Stimulated activated CD4-positive, alpha-beta T cell treated with anti-CD3 and anti-CD28 coated beads, Interleukin-1b, Interleukin-23, amount 100 ng/mL, for 4 hours (primary cell): ENCODE measurements at places on chromosomes 4 and X.

DNA sequence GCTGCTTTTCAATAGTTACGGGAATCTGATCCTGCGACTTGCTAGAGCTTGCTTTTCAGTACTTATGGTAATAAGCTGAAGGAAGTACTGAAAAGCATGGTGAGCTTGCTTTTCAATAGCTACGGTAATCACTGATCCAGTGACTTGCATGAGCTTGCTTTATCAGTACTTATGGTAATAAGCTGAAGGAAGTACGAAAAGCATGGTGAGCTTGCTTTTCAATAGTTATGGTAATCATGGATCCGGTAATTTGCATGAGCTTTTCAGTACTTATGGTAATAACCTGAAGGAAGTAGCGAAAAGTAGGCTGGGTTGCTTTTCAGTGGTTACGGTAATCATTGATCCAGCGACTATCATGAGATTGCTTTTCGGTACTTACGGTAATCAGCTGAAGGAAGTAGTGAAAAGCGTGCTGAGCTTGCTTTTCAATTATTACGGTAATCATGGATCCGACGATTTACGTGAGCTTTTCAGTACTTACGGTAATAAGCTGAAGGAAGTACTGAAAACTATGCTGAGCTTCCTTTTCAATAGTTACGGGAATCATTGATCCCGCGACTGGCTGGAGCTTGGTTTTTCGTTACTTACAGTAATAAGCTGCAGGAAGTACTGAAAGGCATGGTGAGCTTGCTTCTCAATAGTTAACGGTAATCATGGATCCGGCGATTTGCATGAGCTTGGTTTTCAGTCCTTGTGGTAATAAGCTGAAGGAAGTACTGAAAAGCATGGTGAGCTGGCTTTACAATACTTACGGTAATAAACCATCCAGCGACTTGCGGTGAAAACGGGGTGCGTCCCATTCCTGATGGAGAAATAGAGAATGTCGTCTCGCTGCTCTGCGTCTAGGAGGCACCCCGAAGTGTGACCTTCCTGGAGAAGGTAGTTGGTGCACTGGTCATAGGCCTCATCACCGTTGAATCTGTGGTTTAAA is 6.5 kb downstream of the CRLF2 start:
- DNase-seq = no peak

GRCh38 chr4:82968972-82969371 is 41.7 kb downstream of the LIN54 start:
- no peak for DNase-seq

- no peak for DNase-seq
These were observed 119.7 kb downstream of the TEX13C start for GRCh38 chrX:125439194-125439849.

DNA sequence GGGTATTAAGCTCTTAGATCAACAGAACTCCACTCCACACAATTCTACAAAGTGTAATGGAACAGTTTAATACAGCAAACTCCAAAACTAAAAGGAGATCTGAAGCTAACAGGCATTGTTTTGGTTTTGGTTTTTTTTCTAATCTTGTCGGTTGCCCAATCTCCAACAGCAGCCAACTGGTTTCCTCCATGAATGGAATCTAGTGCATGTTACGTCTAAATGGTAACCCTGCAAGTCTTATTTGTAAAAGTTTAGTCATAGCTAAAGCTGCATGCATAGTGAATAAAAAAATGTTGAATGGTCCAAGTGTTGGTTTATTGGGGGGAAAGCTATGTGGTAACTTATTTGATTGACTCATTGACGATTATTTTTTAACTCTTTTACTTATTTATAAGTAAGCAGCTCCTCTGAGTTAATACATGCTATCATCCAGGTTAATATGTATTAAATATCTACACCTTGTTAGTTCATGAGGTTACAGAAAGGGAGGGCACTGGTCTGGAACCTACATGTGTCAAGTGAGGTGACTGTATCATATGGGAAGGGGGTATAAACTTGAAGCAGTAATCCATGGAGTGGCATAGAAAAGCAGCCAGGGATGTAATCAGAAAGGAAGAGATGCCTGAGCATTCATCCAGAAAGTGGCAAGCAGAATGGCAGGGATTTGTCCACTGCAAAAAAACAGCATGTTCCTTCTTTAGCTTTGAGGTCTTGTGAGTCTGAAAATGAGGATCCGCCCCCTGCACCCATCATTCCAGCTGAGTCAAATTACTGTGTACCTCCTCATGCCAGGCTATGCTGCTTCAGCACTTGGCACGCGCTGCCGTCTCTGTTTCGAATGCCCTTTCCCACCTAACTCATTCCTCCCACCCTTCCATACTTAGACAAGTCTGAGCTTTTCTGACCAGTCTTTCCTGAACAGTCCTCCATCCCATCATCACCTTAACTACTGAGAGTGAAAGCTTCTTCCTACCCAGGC is 81.7 kb downstream of the PDGFC start:
- DNase-seq = no peak

DNA sequence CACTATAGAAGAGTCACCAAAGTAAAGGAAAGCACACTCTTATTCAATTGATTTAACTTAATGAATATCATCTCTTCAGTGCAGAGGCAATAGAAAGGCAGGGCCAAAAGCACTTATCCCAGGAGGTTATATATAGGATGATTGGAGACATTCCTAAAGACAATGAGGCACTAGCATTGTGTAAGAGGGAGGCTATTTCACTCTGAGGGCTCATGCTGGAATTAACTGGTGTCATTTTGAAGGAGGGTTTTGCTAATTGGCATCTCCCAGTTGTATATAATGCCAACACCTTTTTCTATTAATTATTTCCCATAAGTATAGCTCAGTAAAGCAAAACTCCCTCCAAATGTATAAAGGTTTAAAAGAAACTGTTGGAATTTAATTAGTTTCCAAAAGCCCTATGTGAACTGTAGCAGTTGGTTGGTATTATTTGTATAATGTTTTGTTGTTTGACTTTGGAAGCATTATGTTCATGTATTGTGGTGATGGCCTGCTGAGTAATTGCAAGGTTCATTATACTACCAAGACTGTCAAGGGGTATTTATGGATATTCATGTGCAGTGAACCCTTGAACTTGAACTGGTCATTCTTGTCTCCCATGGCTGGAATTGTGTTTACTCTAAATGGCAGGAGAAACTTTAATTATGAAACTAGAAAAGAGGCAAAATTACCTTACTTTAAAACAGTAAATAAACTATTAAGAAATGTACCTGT is 270.3 kb downstream of the BMPR1B start:
- no peak for DNase-seq

GRCh38 chr4:108003982-108004515 is 14.4 kb downstream of the HADH start:
- no peak for DNase-seq

- DNase-seq = no peak
These were observed 53.9 kb upstream of the KIAA1210 start for GRCh38 chrX:119181491-119181890.

DNA sequence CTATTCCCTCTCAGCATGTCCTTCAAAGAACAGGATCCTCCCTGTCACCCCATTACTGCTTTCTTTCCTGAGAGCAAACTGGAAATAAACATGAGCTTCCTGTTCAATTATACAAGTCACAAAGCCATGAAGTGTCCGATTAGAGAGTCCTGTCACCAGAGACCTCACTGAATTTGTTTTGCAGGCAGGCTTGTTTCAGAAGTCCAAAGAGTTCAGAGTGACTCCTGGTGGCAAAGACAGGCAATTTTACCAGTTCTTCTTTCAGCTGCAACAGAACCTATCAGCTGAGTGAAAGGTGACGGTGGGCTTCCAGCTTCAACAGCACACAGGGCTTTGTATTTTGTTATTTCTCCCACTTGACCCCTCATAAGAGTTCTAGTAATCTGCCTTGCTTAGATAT is 6.4 kb downstream of the ELK1 start:
- no peak for DNase-seq
